ENCODE measurements at places on chromosomes 6 and 20.

- no peak for DNase-seq
These were observed 465.1 kb upstream of the CHD6 start for GRCh38 chr20:42083280-42083679.

- DNase-seq: no peak
These were observed 46.3 kb upstream of the RPS6KA2 start for GRCh38 chr6:166673309-166673708.

GRCh38 chr20:24160563-24161281 lies 172.1 kb upstream of the GGTLC1 start:
- DNase-seq: no peak

GRCh38 chr20:54044156-54044555 lies 26.2 kb downstream of the BCAS1 start:
- no peak for DNase-seq

GRCh38 chr6:161189891-161190290 lies 84.0 kb downstream of the AGPAT4 start:
- no peak for DNase-seq

GRCh38 chr6:107305391-107305790 lies 154.0 kb downstream of the PDSS2 start:
- no peak for DNase-seq

- DNase-seq: no peak
These were observed 63.3 kb downstream of the SMLR1 start for GRCh38 chr6:130890521-130890971.
